ENCODE measurements at places on chromosomes 3 and 15.

DNA sequence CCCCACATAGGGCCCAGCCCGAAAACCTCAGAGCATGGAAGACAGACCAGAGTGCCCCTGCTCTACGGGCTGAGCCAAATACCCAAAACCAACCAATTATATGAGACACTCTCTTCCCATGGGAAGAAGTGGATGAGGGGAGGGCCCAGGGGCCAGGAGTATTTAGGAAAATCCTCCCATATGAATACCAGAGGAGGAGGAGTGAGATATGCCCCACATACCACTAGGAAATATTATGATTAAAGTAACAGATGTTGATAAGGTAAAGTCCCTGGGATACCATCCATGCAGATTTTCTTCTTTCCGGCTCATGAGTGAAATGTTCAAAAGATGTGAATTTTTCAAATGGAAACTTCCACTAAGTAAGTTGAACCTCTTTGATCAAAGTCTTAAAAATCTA, 50.4 kb downstream of the MESD start:
- DNase-seq = no peak

GRCh38 chr15:98529205-98530145, 118.9 kb upstream of the IGF1R start:
- DNase-seq = peak; percentile 7

GRCh38 chr3:43326891-43327581, 40.7 kb downstream of the SNRK start:
- peak; percentile 70 for DNase-seq

- DNase-seq = no peak
Observed at GRCh38 chr15:85658816-85659215, 135.9 kb downstream of the KLHL25 start.

DNA sequence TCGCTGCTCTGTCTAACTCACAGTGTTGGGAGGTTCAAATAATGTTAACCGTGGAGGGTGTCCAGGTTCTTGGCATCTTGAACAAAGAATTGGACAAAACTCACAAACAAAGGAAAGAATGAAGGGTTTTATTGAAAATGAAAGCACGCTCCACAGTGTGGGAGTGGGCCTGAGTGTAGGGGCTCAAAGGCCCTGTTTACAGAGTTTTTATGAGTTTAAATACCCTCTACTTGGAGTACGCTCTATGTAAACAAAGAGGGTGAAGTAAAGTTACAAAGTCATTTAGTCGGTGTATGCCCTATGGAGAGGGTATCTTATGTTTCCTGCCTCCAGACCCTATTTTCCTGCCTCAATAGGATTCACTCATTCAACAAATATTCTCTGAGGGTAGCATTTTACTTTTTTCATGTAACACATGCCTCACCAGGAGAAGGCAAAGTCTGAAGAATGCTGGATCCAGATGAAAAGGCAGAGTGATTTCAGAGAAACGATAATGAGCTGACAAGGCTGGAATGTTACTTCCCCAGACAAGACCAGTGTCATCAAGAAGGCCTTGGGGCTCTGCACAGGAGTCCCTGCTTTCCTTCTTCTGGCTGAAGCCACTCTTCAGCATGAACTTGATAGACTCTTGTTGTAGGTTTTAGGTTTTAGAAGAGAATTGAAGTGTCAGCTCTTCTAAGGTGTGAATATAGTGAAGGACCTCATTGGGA, 163.6 kb downstream of the FAM43A start:
- no peak for DNase-seq
